ENCODE measurements at places on chromosomes 7 and 10.

- no peak for DNase-seq
Observed at GRCh38 chr7:121366852-121367431, 29.2 kb downstream of the FAM3C start.

GRCh38 chr10:122232769-122233168 lies 38.3 kb upstream of the BTBD16 start:
- no peak for DNase-seq

GRCh38 chr7:87216701-87217508 lies 2.6 kb downstream of the TMEM243 start:
- no peak for DNase-seq

- DNase-seq: no peak
Observed at GRCh38 chr10:3950676-3951275, 165.8 kb upstream of the KLF6 start.

- DNase-seq: no peak
Observed at GRCh38 chr10:132500781-132501415, 36.7 kb upstream of the INPP5A start.

Data from activated T-helper 1 cell treated with anti-CD3 and anti-CD28 coated beads, Interleukin-2, amount 50 U/mL, for 16 hours (primary cell).